Effector memory CD4-positive, alpha-beta T cell (primary cell): ENCODE measurements at places on chromosomes 2 and 18.

- DNase-seq = peak; percentile 27
Measured at GRCh38 chr2:196750977-196751631, 48.4 kb downstream of the GTF3C3 start.

GRCh38 chr18:64695851-64696553 is 547.1 kb upstream of the LINC00305 start:
- no peak for DNase-seq

DNA sequence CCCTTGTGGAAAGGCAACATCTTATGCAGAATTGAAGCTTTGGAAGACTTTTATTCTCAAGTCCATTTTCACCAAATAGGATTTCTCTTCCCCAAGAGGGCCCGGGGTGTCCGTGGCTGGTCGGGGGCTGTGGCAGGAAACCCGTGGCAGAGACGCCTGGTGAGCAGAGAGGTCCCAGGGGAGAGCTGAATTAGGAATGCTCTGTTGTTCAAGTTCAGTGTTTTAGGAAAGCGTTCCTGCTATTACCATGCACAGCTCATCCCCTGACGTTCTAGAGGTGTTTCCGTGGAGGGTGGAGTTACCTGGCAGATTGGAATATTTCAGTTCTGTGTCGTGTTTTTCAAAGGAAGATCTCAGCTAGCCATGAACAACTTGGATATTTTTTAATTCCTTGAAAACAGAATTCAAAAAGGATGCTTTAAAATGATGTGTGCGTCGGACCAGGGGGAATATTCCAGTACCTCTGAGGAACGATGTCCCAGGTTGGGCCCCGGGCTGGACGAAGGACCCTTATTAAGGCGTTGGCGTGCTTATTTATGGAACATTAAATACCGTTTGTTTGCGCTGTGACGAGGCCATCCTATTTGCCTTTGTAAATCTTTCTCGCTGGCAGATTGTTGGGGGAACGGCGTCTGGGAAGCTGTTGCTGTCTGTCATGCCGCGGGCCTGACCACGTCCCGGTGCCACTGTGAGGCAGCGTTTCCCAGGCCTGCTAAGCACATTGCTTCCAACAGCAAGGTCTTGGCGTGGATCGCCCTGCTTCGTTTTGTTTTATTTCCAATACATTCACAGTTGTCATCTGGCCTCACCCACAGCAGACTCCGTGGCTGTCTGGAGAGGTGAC is 8.2 kb downstream of the NFATC1 start:
- no peak for DNase-seq

DNA sequence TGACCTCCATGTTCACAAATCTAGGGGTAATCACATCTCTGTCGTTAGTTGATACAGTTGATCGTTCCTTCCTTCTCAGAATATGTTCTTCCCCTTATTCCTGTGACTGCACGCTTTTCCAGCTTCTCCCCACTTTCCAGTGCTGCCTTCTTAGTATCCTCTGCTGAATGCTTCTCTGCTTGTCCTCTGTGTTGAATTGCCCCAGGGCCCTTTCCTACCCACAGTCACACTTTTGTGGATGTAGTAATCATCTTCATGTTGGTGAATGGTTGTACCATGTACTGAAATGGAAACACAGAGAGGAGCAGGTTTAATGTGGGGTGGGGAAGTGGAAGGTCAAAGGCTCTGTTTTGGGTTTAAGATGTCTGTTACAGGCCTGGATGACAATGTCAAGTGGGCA is 47.2 kb downstream of the EML6 start:
- DNase-seq = no peak

GRCh38 chr18:70205421-70206397 is at the start of gene RTTN:
TSS of gene RTTN (minus strand) at chr18:70205687. CDS start at chr18:70205658, 29 bp downstream.
- DNase-seq = peak; percentile 71

- DNase-seq = no peak
Measured at GRCh38 chr2:1784087-1784486, 39.8 kb upstream of the PXDN start.

GRCh38 chr2:105409717-105410116 is 10.9 kb upstream of the FHL2 start:
- DNase-seq = no peak
